ENCODE measurements at places on chromosomes 7 and 10.

GRCh38 chr10:87739703-87740102 lies 78.3 kb downstream of the ATAD1 start:
- DNase-seq: no peak

- DNase-seq: no peak
These were observed 68.0 kb upstream of the CDCA7L start for GRCh38 chr7:22013711-22014110.

DNA sequence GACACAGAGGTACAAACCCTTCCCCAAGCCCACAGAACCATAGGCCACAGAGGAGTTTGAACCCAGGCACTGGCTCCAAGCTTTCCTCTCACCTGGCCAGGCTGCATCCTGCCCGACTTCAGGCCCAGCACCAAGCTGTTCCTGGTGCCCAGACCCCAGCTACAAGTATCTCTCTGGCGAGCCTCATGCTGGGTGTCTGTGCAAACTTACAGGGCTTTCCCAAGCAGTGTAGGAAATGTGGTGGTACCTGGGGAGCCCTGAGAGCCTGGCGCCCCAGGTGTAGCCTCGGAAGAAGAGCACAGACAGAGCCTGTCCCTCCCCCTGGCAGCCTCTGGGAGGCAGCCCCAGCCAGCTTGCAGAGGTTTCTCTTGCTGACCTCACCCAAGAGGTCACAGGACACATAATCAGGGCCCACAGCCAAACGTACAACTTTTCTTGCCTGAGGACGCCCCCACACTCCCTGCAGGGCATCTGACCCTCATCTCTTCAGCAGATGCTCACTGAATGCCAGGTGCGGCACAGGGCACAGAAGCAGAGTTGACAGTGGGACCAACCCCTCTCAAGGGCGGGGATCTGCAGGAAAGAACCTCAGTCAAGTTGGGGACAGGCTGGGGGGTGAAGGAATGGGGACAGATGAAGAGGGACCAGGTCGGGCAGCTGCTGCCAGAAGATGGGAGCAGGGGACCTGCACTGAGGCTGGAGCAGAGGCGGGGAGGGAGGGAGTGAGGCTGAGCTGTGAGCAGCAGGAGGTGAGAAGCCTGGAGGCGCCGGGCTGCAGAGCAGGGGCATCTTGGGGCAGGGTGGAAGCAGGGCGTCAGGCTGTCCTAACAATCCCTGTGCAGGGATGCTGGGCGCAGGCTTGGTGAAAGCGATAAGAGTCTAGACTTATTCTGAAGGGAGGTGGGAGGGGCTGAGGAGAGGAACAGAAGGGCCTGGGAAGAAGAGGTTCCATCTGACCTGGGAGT lies 16.3 kb upstream of the MYL7 start:
- no peak for DNase-seq

- no peak for DNase-seq
These were observed 687.3 kb downstream of the MAGI2 start for GRCh38 chr7:78765943-78766729.

DNA sequence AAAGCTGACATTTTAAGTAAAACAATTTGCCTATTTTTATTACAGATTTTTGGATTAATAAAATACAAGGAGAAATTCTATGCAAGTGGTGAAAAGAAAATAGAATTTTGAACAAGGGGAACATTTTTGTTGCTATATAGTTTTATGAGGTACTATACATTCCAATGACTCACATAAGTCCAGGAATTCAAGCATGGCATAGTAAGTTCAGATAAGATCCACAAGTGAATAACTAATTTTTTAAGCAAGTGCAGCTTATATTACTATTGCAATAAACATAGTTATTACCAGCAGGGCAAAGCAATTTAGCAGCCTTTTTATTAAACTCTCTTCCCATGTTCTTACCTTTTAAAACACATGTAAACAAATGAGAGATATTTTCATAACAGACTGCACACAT lies 1123.5 kb upstream of the LRRN3 start:
- DNase-seq: no peak

GRCh38 chr10:105185161-105185560 lies 544.1 kb downstream of the SORCS3 start:
- DNase-seq: no peak

GRCh38 chr10:59283456-59284091 lies 78.8 kb downstream of the FAM13C start:
- no peak for DNase-seq

DNA sequence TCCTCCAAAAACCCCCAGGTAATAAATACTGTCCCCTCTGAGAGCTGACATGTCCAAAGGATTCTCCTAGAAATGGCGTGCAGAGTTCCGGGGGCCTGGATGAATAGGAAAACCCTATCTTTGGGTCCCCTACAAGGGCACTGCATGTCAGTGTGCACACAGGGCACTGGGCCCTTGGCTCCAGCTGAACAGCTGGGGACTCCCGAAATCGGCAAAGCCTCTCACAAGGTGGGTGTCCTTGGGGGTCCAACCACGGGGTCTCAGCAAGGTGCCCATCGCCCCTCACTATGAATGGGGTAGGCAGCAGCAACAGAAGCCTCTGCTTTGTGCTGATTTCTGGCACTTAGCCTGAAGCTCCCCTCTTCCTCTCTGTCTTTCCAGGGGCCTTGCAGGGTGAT lies 46.1 kb downstream of the SLIT1 start:
- DNase-seq: no peak
